ENCODE measurements at places on chromosomes 3 and 15.

DNA sequence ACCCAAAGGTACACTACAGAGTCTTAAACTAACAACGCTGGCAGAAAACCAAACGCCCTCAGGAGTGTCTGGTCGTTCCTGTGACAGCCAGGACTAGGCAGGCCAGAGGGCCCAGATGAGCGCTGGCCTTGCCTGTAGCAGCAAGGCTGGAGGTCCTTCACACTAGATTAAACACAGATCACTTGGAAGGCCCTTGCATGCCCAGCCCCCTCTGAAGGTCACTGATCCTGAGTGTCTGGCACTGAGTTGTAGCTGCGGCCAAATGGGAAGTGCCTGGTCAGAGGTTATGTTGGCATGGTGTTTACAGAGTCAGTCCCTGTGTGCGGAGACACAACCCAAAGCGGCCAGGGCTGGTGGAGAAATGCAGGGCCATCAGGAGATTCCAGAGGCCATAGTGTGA, 58.9 kb downstream of the ZNF621 start:
- no peak for DNase-seq
- H3K4me1 ChIP-seq: no peaks in the 10 kb centered on the region
- no peak overlapping the region for H3K27ac ChIP-seq
- H3K4me3 ChIP-seq: no peak overlapping the region

- no peaks in the 10 kb centered on the region for H3K27me3 ChIP-seq
- peaks cover 86% of the 10 kb centered on the region for H3K36me3 ChIP-seq
- DNase-seq: no peak
- H3K4me1 ChIP-seq: peaks cover under 1% of the 10 kb centered on the region
Measured at GRCh38 chr3:12910356-12911099, 69.2 kb upstream of the RPL32 start.

GRCh38 chr3:184945886-184946625, 134.1 kb downstream of the VPS8 start:
- no peak overlapping the region for H3K4me3 ChIP-seq
- H3K27me3 ChIP-seq: no peaks in the 10 kb centered on the region
- H3K27ac ChIP-seq: no peak overlapping the region
- no peak for DNase-seq
- H3K4me1 ChIP-seq: no peaks in the 10 kb centered on the region

GRCh38 chr3:161957467-161957866, 460.9 kb downstream of the OTOL1 start:
- H3K27ac ChIP-seq: no peak overlapping the region
- DNase-seq: no peak
- no peak overlapping the region for H3K4me3 ChIP-seq
- H3K36me3 ChIP-seq: no peaks in the 10 kb centered on the region

DNA sequence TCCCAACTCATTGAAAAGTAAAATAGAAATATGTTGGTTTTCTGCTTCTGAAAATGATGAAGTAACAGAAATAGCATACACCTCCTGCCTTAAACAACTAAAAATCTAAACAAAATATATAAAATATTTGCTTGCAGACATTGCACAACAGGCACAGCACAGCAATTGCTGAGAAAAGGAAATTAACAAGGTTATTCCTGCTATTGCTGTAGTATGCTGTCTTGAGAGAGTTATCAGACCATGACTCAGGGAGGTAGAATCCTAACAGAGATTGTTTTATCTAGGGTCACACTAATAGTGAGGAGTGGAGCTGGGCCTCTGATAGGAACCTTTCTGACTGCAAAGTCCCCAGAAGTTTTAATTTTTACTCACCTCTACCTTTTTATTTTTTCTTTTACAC, 72.6 kb downstream of the ZBTB20 start:
- H3K4me3 ChIP-seq: no peak overlapping the region
- H3K27ac ChIP-seq: no peak overlapping the region
- no peak for DNase-seq
- no peaks in the 10 kb centered on the region for H3K27me3 ChIP-seq
- H3K4me1 ChIP-seq: peaks cover 48% of the 10 kb centered on the region
